ENCODE measurements at places on chromosomes 7 and 10.

GRCh38 chr7:151400626-151401315, 9.1 kb downstream of the WDR86 start:
- no peak for DNase-seq

DNA sequence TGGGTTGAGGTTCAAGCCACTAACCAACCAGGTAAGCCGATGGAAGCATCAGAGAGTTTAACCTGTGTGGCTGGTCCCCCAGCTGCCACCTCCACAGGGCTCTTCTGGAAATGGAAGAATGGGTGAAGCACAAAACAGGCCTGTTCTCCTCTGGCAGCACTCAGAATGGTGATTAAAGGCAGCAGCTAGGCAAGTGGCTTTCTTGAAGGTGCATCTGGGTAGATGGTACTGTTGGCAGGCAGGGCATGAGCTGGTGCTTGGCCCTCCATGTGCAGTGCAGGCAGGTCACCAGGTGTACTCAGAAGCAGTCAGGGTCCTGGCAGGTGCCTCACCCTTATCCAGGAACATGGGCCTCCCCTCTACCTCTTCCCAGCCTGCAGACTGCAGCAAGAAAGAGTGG, 11.5 kb downstream of the AKR1E2 start:
- DNase-seq = no peak

DNA sequence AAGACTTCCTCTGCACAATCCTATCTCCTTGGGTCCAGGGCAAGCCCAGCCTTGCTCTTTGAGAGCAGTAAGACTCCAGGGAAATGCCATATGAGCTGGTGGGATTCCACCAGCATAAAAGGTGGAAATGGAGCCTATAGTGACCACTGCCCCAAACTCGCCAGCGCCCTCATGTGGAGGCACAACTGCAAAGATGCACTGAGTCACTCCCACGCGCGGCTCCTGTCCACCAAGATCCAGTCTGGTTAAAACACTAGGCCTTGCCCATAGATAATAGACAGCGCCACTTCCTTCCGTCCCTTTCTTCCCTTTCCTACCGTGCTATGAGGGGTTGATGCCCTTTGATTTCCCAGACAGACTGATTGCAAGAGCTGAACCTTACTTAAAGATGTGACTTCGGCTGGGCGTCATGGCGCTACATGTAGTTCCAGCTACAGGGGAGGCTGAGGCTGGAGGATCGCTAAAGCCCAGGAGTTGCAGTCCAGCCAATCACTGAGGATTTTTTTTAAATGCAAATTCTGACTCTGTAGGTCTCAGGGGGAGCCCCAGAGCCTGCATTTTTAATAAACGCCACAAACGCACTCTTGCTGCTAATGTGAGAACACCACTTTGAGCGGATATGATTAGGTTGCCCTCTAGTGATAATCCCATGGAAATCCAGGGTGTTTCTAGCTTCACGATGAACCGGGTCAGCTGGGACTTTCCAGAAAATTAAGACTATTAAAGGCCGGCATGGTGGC, 136.5 kb downstream of the EPC1 start:
- DNase-seq = peak; percentile 14

GRCh38 chr10:129790715-129791446, 173.2 kb downstream of the EBF3 start:
- peak; percentile 19 for DNase-seq

- no peak for DNase-seq
These were observed 85.4 kb upstream of the PLXDC2 start for GRCh38 chr10:19730907-19731217.

GRCh38 chr7:117448655-117449054, 21.4 kb upstream of the ASZ1 start:
- no peak for DNase-seq

DNA sequence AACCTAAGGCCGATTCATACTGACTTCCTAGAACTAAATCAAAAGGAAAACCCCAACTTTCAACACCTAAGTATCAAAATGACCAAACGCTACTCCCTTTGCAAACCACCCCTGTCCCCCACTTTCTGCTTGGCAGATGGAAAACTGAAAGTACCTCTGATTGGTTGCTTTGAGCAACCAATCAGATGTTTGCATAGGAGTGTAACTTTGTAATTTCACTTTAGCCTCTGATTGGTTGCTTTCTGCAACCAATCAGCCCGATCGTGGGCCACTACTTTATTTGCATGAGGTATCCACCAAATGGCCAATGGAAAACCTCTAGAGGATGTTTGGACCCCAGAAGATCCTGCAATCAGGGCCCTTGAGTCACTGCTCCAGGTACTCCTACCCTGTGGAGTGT, 12.3 kb upstream of the SNX10 start:
- no peak for DNase-seq

Data from NCI-H446 treated with DMSO at 0.1 percent for 48 hours (cell line).